ENCODE measurements at places on chromosomes 12 and 14. TPM values are rescaled to one million over a fixed set of nuclear protein-coding genes. Genes with fewer than 3 reads are reported as not detected.

DNA sequence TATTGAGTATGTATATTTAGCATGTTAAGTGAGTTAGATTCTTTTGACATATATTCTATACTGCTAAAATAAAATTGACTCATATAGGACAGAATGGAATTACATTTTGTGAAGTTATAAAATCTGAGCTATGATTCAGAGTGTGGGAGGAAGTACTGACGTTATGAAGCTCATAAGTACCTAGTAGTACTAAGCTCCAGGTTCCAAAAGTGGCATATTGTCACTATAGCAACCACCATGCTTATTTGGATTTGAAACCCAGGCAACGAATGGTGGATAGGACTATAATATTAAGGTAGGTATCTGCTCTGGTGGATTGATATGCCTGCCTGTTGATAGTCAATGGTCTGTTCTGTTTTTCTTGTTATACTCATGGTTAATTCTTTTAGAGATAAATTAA is 2.2 kb upstream of the FBXO33 start:
- no peak overlapping the region for H3K27ac ChIP-seq
- no peak for DNase-seq
- H3K27me3 ChIP-seq, result no peaks in the 10 kb centered on the region

- no peak overlapping the region for H3K4me3 ChIP-seq
- no peaks in the 10 kb centered on the region for H3K36me3 ChIP-seq
- DNase-seq, result no peak
- H3K27me3 ChIP-seq, result no peaks in the 10 kb centered on the region
- no peak overlapping the region for H3K27ac ChIP-seq
Measured at GRCh38 chr14:103623883-103624482, 5.0 kb upstream of the KLC1 start.

DNA sequence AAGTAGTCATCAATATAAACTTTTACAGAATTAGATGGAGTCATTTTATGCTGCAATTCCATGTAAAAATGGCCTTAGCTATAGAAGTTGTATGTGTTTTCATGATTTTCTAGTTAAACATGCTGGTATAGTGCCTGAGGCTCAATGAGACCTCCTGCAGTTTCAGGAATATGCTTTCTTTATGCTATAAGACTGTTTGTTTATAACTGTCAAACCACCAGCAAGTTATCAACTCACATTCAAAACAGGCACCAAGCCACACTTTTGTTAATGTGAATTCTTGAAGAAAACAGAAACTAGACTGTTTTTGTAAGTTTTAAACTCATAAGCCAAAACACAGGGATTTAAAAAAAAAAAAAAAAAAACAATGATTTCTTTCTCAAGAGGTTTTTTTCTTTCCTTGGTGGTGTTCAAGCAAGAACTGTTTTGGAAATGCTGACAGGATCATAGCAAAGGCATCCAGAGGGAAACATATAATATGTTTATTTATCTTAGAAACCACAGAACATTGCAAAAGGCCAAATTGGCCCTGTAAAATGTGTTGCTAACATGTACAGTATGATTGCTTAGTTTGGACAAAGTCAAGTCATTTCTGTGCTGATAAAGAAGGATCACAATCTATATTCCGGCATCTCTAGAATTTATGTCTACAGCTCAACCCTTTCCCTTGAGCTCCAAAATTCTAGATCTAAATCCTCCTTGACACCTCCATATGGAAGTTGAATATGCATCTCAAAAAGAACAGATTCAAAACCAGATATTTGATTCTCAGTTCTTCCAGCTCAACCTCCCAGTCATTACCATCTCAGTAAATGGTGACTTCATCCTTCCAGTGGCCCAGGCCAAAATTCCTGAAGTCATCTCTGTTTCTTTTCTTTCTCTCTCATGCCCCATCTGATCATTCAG is 29.0 kb upstream of the LUM start:
- H3K27ac ChIP-seq, result no peak overlapping the region
- no peaks in the 10 kb centered on the region for H3K4me1 ChIP-seq
- H3K4me3 ChIP-seq, result no peak overlapping the region
- no peaks in the 10 kb centered on the region for H3K36me3 ChIP-seq
- H3K27me3 ChIP-seq, result no peaks in the 10 kb centered on the region

Gene RHEBL1
- total RNA-seq, result 4.7 TPM

Gene DPPA3
- not detected for total RNA-seq

Gene RARG
- 41.2 TPM for total RNA-seq

- H3K36me3 ChIP-seq, result peaks cover 7% of the 10 kb centered on the region
- no peak overlapping the region for H3K27ac ChIP-seq
- no peaks in the 10 kb centered on the region for H3K4me1 ChIP-seq
Measured at GRCh38 chr12:108812324-108812723, 45.1 kb downstream of the SSH1 start.

All from Panc1 (cell line).